Stimulated activated CD4-positive, alpha-beta T cell treated with anti-CD3 and anti-CD28 coated beads, Interleukin-2, amount 100 ng/mL, for 4 hours (primary cell): ENCODE measurements at places on chromosomes 7 and 10.

DNA sequence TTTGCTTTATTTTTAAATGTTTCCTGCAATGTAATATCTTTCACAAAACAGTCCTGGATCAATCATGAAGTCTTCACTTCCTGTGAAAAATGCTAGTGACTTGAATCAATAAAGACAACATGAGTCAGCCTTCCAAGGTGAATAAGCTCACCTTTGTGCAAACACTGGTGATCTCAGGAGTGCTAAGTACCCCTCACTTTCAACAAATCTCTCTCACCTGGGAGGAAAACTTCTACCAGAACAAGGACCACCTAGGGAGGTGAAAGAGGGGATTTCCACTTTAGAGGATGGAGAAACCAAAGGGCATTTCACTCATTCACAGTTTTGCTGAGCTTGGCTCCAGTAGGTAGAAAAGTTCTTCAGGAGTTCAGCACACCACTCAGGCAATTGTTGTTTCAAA lies 64.8 kb downstream of the CALD1 start:
- no peak for DNase-seq

DNA sequence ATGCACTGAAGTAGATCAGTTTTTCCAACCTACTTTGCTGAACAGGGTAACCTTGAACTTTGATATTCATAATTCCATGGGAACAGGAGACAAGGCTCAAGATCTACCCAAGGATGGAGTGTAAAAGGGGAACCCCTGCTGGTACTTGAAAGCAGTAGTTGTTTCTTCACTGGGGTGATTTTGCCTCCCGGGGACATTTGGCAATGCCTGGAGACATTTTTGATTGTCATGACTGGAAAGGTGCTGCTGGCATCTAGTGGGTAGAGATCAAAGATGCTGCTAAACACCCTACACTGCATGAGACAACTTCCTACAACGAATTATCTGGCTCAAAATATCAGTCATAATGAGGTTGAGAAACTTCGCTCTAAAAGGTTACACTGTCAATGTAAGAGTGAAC lies 214.8 kb upstream of the CTBP2 start:
- DNase-seq, result no peak

DNA sequence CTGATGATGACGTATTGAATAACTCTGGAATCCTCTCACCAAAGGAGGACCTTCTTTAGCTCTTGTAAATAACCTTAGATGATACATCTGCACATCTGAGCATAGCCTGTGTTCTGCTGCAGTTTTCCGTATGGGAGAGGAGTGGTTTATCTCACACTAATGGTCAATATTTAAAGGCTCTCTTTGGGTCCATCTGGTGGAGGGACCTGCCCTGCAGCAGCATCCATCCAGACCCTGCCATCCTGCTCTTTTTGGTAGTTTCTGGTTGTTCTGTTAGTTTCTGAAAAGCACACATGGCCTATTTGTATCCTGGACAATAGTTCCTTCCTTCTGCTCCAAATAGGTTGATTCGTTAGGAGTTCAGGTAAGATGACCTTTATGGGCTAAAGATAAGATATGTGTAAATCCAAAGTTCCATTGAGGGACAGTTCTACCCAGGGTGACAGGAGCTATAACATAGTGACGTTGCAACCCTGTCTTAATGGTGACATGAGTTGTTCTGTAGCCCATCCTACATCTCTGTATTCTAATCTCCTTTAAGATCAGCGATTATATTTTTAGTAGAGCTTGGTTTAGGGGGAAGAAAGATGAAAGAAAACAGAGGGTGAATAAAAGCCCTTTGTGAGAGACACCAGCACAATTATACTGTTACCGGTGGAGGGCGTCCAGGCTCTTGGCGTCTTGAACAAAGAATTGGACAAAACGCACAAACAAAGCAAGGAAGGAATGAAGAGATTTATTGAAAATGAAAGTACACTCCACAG lies 60.0 kb upstream of the KLF14 start:
- no peak for DNase-seq

DNA sequence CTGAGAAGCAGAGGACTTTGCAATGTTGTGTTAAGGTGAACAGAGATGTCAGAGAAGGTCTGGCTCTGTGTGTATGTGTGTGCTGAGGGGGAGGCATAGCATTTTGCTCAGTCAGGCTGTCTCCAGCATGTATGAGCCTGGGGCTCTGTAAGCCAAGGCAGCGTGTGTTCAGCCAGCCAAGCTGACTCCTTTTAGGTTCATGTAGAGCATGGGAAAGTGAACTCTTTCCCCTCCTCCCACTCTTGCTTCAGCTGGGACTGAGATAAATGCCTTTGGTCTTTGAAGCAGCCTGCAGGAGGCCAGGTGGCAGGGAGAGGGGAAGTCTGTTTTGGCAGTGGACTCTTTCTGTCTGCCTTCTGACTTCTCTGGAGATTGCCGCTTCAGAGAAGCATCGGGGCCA lies 3.8 kb downstream of the SFXN2 start:
- DNase-seq, result no peak

- no peak for DNase-seq
Measured at GRCh38 chr7:108451296-108451848, 4.9 kb downstream of the NRCAM start.

- DNase-seq, result no peak
Measured at GRCh38 chr10:84946904-84947303, 618.5 kb downstream of the CCSER2 start.

DNA sequence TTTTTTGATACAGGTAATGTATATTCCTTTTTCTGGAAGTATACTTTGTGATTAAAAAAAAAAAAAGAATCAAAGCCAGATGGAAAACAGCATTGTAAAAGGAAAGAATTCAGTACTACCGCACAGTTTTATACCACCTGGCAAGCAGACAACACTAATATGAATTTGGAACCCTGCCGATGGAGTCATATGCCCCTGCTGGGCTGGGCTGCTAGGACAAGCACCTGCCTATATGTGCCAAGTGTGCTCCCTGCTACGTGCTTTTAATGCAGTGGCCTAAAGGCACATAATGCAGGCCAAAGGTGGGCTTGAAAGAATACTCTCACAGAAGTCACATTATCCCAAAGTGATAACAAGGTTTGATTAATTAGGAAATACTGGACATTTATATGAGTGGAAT lies 29.8 kb upstream of the WAC start:
- no peak for DNase-seq

GRCh38 chr10:63976538-63976937 lies 455.3 kb downstream of the REEP3 start:
- no peak for DNase-seq

GRCh38 chr10:130516141-130516735 lies 380.0 kb downstream of the GLRX3 start:
- no peak for DNase-seq

GRCh38 chr7:113200281-113200680 lies 81.9 kb upstream of the SMIM30 start:
- no peak for DNase-seq

DNA sequence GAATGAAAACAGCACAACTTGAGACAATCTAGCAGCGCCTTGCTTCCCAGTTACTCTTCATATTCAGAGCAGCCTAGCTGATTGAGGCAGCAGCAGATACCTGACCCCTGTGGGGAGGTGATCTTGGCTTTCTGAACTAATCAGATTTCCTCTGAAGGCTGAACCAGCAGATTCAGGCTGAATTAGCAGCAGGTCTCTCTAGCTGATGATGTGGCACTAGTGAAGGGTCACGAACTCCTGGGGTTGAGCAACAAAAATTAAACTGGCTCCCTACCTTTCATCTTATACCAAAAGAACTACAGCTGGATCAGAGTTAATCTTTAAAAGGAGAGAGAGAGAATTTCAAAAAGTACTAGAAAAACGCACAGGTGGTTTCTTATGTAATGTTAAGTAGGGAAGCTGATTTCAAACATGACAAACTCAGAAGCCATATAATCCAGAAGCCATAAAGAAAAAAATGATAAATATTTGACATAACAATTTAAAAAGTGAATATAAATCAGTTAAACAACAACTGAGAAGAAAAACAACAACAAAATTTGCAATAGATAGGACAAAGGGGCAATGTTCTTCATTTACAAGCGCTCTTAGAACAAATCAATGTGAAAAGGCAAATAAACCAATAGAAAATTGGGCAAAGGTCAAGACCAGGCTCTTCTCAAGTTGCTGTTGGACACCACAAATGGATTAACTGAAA lies 13.5 kb downstream of the SLC25A13 start:
- DNase-seq, result no peak

GRCh38 chr7:141402277-141402996 lies 148.8 kb upstream of the AGK start:
- no peak for DNase-seq

DNA sequence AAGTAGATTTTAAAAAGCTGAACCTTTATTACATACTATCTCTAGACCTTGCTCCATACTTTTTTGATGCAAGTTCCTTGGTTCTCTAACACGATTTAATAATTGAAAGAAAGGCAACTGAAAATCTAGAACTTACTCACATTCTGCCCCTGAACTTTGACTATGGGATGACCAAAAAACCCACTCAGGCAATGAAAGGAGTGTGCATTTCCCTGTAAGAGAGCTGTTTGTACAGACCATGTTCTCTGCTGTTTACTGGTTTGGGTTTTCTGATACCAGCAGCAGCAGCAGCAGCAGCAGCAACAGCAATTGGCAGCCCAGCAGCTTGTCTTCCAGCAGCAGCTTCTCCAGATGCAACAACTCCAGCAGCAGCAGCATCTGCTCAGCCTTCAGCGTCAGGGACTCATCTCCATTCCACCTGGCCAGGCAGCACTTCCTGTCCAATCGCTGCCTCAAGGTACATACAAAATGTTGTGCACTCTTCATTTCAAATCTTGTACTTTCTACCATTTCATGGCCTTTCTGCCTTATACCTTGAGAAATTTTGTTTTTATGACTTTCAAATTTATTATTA lies 216.7 kb downstream of the FOXP2 start:
- no peak for DNase-seq

DNA sequence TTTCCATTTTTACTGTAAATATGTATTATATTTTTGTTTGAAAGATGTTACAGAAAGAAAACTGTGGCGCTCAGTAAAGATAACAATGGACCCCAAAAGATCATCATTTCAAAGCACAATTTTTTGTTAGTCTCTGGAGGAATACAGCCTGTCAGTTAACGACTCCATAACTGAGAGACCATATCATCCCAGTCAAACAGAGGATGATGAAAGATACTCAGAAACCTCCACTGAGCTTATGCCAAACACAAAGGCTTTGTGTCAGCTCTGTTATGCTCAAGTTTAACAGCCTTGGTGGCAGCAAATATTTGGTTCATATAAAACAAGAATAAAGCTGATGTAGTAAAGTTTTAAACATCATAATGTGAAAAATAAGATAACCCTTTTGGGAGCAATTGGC lies 345.1 kb downstream of the NXPH1 start:
- no peak for DNase-seq

GRCh38 chr10:64385355-64385754 lies 864.2 kb downstream of the REEP3 start:
- no peak for DNase-seq

DNA sequence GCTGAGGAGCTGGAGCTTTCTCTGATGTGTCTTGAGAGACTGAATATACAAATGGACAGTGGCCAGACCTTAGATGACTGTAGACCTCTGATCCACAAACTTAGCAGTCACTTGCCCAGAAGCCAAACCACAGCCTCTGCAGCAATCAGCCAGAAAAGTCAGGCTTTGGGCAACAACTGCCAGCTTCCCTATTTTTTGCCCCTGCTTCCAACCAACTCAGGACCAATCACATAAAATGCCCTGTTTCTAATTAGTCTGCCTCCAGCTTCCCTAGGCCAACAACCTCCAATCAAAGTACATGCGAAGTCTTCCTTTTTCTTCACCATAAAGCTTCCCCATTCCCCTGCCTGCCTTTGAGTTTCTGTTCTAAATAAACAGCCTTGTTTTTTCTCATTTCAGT lies 37.8 kb upstream of the CACUL1 start:
- no peak for DNase-seq

DNA sequence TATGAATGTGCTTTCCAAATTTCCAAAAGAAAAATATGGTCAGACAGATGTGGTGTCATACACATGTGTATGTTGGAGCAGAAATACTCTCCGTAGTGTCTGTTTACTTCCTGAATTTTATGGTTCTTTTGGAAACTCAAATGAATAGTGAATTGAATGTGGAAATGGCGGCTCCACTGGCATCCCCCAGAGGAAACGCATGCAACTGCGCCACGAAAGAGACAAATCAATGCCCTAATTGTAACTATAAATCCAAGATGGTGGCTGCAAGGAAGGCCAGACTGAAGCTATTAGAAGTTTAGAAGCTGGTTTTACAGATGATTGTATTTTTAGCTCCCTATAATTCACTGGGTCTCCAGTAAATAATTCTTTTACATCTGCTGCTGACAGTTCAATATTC lies 246.7 kb downstream of the FGFR2 start:
- no peak for DNase-seq

- DNase-seq, result no peak
Measured at GRCh38 chr10:2077231-2077630, 339.9 kb upstream of the ADARB2 start.
